ENCODE measurements at places on chromosomes 1 and 21.

DNA sequence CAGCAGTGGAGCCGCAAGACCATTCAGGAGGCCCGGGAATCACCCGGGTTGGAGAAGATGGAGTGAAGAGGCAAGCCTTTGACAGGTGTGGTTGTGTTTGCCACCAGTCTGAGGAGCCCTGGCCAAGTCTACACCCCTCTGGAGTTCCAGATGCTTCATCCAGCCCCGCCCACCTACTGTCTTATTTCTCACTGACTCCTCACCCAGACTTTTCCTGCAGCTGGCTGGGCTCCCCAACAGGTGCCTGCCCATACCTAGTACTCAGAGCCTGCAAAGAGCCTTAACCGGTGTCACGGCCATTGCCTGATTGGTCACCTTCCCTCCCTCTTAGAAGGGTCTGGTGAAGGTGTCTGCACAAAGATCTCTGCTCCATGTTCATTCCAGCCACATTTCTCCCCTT, 16.0 kb downstream of the SLC9A1 start:
- no peak for DNase-seq

DNA sequence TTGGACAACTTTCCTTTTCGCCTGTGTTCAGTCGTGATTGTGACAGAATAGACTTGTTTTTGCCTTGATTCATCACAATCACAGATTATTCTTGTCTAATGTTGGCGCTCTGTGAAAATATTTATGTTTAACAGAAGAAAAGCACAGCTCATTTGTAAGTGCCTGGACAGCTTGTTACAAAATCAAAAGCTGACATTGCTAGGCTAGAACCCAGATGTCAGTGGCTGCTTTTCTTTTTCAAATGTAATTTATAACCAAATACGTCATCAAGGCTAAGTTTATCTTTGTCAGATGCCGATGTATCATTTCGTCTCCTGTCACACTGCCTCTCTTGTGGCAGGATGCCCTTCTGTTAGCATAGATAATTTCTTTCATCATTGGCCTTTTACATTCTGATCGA, 1227.3 kb downstream of the PLA2G4A start:
- no peak for DNase-seq

GRCh38 chr1:181655756-181656155, 172.4 kb downstream of the CACNA1E start:
- DNase-seq, result no peak

- no peak for DNase-seq
Measured at GRCh38 chr21:34922479-34922878, 126.6 kb downstream of the RUNX1 start.

DNA sequence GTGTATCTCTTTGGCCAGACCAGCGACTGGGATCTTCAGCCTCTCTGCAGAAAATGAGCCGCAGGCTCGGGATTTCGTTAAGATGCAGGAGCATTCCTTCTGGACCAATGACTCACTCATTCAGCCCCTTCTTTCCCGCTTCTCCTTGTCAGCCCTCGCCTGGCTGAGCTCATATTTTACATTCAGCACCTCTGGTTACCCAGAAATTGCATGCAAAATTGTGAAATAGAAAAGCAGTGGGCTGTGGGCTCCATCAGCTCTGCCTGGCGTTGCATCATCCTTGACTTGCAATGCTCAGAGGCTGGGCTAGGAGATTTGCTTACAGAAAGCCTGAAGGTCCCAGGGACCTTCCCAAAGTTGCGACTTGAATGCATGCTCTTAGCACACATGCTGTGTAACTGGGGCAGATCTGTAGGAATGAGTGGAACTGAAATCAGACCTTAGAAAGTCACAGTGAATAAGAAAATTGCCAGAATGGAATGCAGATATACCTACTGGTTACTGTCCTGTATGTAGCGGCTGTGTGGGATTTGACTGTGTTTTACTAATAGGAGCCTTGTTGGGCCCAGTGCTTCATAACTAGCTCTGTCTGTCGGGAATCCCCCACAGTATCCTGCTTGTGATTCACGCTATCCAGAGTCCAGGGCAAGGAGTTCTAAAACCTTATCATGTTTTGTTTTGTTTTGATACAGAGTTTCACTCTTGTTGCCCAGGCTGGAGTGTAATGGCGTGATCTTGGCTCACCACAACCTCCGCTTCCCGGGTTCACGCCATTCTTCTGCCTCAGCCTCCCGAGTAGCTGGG, 444.8 kb downstream of the KIF26B start:
- DNase-seq, result no peak

GRCh38 chr1:87165177-87165576, 163.5 kb upstream of the LMO4 start:
- DNase-seq, result no peak

DNA sequence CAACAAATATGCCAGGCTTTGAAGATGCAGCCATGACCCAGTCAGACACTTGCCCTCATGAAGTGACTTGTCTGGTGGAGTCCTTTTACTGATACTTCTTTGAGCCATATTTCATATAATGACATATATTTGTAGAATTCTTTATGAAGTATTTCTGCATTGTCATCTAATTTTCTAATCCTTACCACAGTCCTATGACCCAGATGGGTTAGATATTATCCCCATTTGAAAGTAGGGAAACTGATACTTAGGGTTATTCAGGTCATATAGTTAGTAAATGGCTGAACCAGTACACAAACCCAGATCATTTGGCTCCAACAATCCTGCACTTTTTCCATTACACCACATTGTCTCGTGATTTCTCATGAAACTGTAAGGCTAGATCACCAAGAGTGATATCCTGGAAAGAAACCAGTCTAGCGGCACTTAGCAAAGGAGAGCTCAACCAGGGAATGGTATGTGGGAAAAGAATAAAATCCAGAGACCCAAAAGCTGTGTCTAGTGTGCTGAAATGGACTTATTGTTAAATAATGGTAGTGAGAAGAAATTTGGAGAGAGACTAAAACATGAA, 49.6 kb downstream of the ZFYVE9 start:
- DNase-seq, result no peak

DNA sequence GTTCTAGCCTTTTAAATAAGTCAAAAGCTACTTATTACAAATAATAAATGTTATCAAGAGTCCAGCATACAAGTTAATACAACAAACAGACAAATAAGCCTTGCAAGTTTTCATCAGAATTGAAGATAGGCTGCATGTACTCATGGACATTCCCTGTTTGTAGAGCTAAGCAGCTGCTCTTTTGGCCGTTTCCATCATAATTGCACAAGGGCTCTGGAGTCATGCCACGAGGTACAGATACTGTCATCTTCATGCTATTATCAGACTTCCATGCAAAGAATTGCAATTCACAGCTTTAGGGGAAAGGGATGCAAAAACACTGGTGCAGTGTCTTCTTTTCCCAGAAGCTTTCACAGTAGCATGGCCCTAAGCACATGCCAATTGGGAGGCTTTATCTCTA, 52.8 kb upstream of the TBX15 start:
- no peak for DNase-seq

GRCh38 chr1:232431326-232431725, 198.6 kb downstream of the SIPA1L2 start:
- no peak for DNase-seq
